Peyer's patch (tissue), 4 donors: ENCODE measurements at places on chromosomes 11 and 22. TPM values are rescaled to one million over a fixed set of nuclear protein-coding genes. Genes with fewer than 3 reads are reported as not detected.

DNA sequence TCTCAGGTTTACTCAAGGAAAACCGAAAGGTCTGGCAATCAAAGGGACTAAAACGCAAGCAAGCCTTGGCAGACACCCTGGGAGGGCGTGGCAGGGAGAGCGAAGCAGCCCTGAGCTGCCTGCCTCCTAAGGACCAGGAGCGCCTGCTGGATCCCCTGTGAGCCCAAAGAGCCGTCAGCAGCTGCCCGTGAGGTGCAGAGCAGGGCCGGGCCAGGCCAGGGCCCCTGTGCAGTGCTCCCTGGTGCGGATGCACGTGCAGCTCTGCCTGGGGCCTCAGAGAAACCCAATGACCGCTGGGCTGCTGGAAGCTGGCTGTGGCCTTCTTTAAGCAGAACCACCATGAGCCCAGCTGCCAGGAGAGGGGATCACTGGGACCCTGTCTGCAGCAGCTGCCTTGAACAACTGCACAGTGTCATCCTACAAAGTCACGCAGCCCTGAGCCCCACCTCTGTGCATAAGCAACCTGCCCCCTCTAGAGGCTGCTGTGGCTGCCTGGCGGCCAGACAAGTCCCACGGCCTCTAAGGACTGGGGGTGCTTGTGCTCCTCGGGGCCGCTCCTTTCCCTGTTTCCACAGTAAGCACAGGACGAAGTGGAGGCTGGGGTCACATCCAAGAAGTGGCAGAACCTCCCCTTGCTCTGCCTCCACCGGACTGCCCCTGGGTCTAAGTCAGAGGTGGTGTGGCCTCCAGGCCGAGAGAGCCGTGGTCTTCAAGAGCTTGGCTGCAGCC, 29.1 kb upstream of the COMT start:
- no peak for DNase-seq

- no peak for DNase-seq
Observed at GRCh38 chr22:27239520-27239919, 562.0 kb downstream of the MN1 start.

- DNase-seq, result peak; percentile 36
Observed at GRCh38 chr22:46057246-46058090, 80.5 kb upstream of the WNT7B start.

GRCh38 chr11:117859488-117860112, 16.9 kb downstream of the FXYD6 start:
- no peak for DNase-seq

DNA sequence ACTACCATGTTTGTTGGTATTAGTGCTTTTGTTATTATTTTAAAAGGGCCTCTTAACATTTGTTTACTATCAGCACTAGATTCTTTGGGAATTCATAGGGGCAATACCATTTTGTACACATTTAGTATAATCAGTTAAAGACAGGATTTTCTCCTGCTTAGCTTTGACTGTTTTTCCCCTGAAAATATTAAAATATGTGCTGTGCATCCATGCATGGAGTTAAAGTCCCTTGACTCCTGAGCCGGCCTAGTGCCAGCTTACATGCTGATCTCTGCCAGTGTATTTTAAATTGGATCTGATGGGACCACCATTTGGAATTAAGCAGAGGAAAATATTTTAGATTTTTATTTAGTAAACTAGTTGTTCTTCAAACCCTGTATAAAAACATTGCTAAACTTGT, 161.4 kb downstream of the METTL15 start:
- no peak for DNase-seq

DNA sequence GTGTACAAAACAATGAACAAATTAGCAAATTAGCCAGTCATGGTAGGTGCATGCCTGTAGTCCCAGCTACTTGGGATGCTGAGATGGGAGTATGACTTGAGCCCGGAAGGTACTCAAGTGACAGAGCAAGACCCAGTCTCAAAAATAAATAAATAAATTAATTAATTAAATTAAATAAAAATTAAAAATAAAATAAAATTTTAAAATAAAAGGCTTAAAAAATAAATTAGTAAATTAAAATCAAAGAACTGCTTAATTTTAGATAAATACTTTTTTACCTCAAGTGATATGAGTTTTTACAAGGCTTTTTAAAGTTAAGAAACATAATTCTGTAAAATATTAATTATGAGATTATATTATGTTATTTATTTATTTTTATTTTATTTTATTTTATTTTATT, 50.9 kb upstream of the TSPAN18 start:
- no peak for DNase-seq

- no peak for DNase-seq
Observed at GRCh38 chr22:37515901-37516300, 3.3 kb downstream of the CARD10 start.

- no peak for DNase-seq
Observed at GRCh38 chr11:73398132-73398526, 21.9 kb downstream of the RELT start.

The CTSD gene
- 1,688 TPM for total RNA-seq

DNA sequence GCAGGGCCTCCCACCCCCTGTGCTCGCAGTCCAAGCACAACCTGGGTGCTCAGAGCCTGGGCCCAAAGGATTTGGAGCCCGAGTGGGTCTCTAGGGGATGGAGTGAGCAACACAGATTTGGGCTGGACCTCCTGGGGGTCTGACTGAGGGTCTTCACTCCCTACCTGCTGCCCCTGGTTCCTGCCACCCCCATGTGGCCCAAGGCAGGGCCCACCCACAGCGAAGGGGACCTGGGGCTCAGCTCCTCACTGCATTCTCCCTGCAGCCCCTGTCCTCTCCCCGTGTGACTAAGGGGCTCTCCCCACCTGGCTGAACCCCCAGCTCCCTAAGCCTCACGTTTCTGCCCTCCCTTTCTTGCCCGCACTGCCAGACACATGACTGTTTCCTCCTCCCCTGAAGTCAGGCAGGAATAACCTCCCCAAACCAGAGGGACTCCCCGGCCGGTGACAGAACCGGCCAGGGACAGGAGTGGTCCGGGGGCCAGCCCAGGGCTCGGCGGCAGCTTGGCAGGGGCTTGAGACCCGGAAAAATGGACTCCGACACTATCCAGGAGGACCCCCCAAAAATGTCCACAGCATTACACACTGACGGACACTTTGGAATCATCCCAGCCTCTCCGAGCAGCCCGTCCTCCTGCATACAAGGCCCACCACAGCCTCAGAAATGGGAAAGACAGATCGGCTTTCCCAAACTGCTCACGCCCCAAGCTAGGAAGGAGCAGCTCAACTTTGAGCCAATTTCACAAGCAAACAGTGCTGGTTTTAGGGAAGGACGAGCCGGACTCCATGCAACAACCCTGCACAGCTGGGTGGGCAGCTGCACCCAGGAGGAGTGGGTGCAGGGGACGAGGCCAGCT, 57.8 kb downstream of the BRD1 start:
- no peak for DNase-seq

- no peak for DNase-seq
Observed at GRCh38 chr11:99671808-99672409, 651.2 kb downstream of the CNTN5 start.
